Stimulated activated CD4-positive, alpha-beta T cell treated with anti-CD3 and anti-CD28 coated beads, Interleukin-4, amount 100 ng/mL, for 48 hours (primary cell): ENCODE measurements at places on chromosomes 4 and X.

DNA sequence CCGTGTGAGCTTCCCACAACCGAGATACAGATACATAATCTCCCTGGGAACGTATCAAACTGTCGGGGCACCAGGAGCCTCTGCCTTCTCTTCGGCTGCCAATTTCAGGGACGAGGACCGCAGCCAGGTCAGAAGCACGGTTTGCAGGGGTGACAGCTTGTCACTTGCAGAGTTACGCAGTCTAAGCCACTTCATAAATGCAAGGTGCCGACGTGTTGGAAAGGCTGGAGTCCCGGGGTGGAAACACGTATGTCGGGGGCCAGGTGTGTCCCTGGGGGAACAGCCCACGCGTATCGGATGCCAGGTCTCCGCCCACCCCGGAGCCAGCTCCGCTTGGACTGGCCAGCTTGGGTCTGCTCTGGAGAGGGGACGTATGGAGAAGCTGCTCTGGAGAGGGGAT is 76.3 kb upstream of the SHOX start:
- no peak for DNase-seq

DNA sequence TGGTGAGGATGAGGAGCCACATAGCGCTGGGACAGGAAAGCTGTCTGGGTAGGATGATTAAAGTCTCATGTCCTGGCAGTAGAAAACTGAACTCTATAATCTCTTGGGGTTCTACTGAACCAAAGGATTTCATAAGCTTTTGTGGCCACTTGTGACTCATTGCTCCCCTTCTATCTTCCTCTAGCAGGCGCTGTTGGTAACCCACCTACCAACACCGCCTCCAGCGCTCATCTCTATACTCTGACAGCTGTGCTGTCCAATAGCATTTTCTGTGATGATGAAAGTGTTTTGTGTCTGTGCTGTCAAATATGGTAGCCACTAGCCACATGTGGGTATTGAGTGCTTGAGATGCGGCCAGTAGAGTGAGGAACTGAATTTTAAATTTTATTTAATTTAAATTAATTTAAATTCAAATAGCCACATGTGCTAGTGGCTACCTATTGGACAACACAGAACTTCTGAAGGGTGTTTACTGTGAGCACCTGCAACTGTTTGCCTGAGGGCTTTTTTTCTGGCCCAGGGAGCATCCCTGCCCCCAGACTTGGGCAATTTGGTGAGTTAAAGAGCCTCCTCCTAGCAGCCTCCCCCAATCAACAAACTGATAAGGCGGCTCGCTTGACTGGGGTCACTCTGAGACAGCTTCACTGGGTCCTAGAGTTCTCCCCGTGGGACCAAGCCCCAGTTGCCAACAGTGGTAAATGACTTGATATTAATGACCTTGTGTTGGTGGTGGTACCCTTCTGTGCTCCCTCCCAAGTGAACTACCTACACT is 169.2 kb upstream of the ATP6AP2 start:
- no peak for DNase-seq

GRCh38 chrX:39874202-39874816 is 223.4 kb downstream of the BCOR start:
- DNase-seq, result peak; percentile 40

DNA sequence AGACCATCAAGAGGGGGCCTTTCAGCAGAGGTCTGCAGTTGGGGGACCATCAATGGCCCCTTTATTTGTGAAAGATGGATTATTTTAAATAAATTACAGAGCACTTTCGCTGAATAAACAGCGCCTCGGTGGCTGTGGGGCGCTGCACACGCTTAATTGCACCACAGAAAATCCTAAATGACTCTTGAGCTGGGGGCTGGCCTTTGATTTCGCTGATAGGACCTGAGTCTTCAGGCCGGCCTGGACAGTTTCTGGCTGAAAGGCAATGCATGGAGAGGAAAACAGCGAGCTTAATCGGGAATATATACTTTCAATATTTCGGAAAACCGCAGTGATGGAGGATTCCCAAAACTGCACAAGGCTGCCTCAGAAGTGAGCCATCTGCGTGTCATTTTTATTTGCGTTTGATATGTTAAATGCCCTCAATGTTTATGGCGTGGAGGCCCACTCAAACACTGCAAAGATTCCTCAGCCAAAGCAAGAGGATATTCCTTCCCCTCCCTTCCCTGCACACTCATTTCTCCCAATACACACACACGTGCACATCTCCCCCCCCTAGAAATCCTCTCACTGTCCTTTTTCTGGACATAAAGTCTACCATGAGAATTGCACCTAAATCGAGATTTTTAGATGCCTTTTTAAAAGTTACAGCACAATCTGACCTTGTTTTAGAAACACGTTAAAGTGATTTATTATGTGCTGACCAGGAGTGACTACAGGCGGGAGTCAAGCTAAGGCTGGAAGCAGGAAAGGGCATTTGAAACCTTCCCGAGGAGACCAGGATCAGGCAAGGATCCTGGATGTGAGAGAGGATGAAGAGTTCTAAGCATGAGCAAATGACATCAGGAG is 340.7 kb downstream of the RAB28 start:
- DNase-seq, result no peak

DNA sequence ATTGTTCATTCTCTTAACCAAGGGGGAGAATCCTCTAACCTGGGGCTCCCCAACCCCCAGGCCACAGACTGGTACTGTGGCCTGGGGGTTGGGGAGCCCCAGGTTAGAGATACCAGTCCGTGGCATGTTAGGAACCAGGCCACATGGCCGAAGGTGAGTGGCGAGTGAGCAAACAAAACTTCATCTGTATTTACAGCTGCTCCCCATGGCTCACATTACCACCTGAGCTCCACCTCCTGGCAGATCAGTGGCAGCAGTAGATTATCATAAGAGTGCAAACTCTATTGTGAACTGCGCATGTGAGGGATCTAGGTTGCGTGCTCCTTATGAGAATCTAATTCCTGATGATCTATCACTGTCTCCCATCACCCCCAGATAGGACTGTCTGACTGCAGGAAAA is 957.2 kb upstream of the PRKX start:
- no peak for DNase-seq

DNA sequence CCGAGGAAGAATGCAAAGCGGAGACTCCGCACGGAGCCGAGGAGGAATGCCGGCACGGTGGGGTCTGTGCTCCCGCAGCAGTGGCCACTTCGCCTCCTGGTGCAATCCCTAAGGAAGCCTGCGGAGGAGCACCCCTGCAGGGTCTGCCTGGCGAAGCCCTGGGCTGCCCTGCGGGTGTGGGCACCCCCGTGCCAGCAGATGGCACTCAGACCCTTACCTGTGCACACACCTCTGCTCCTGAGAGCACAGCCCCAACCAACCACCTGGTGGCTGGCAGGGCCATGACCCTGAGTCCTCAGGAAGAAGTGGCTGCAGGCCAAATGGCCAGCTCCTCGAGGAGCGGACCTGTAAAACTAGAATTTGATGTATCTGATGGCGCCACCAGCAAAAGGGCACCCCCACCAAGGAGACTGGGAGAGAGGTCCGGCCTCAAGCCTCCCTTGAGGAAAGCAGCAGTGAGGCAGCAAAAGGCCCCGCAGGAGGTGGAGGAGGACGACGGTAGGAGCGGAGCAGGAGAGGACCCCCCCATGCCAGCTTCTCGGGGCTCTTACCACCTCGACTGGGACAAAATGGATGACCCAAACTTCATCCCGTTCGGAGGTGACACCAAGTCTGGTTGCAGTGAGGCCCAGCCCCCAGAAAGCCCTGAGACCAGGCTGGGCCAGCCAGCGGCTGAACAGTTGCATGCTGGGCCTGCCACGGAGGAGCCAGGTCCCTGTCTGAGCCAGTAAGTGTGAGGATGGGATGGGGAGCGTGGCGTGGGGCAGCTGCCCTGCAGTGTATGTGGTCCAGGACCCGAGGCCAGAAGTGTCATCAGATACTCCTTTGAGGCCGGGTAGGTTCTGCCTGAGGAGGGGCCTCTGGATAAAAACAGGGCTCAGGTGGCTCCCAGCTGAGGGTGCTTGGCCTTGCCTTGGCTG is 7.0 kb downstream of the TACC3 start:
- DNase-seq, result no peak

GRCh38 chrX:47936224-47936939 is 67.4 kb downstream of the ZNF182 start:
- no peak for DNase-seq

- DNase-seq, result no peak
Observed at GRCh38 chr4:127491571-127491970, 141.2 kb upstream of the INTU start.

GRCh38 chrX:31233941-31234496 is 162.2 kb upstream of the FTHL17 start:
- no peak for DNase-seq

GRCh38 chr4:144714166-144714565 is 68.2 kb downstream of the HHIP start:
- DNase-seq, result no peak

- no peak for DNase-seq
Observed at GRCh38 chr4:26568446-26568994, 15.4 kb upstream of the TBC1D19 start.

GRCh38 chr4:107392951-107393350 is 327.1 kb downstream of the PAPSS1 start:
- no peak for DNase-seq

- no peak for DNase-seq
Observed at GRCh38 chrX:129144172-129145038, 378.9 kb downstream of the SMARCA1 start.

DNA sequence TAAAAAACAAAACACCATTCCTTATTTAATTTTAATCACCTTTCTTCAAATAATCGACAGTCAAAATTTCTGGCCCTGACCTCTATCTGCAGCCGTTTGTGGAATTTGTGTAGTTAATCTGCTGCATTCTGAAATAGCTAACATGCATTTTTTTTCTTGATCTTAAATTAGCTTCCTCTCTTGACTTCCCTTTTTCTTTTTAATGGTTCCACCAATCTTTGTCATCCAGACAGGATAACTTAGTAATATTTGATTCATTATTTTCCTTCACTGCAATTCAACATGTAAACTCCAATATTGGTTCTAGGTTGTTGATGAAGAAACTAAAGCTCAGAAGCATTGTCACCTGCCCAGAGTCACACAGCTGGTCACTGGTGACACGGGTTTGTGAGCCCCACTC is 77.3 kb downstream of the ARHGAP10 start:
- no peak for DNase-seq

DNA sequence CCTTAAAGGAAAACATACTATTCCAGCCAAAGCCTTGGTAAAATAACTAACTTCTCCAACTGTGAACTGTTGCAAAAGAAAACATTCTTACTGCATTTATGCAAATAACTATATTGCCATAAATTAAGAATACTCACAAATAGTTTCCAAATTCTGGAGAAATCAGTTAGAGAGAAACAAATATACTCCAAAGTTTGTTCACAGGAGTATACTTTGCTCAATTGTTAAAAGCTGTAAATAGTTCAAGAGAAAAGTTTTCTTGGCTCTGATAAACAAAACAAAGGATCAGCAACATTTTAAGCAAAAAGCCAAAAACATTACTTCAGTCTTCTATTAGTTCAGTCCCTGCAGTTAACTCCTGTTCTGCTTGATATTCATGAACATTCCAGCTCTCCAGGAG is 83.0 kb downstream of the EIF4E start:
- DNase-seq, result no peak

DNA sequence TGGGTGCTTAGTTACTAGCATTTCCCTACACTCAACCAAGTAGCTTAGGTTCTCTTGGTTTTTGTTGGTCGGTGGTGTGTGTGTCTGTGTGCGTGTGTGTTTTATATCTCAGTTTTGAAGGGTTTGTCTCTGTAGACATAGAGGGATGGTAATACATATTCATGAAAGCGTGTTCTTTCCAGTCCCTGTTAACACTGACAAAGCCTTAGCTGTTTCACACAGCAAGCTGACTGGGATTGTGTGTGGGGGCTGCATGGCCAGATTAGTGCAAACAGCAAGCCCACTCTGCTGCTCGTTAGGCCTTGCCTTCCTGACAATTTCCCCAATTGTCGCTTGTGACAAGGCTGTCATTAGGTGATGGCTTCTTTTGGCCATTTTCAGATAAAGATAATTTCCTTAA is 43.9 kb downstream of the ALPK1 start:
- DNase-seq, result no peak

GRCh38 chr4:184949020-184949419 is 69.3 kb upstream of the HELT start:
- DNase-seq, result no peak

DNA sequence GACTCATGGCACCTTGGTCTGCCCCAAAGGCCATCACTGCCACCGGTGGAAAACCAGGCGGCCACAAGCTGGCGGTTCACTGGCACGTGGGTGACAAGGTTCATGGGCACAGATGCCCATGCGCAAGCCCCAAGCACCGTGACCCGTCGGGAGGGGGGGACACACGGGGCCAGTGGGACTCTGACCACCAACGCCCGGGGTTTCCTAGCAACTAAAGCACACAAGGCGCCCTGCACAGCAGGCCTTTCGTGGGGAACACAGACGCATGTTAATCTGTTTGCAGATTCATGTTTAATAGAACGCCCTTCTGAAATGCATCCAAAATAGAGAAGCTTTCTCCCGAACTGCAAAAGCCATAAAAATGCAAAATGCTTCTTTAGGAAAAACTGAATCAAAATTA is 43.9 kb downstream of the FAM53A start:
- no peak for DNase-seq

- DNase-seq, result no peak
Observed at GRCh38 chr4:8539661-8540060, 40.5 kb upstream of the GPR78 start.

DNA sequence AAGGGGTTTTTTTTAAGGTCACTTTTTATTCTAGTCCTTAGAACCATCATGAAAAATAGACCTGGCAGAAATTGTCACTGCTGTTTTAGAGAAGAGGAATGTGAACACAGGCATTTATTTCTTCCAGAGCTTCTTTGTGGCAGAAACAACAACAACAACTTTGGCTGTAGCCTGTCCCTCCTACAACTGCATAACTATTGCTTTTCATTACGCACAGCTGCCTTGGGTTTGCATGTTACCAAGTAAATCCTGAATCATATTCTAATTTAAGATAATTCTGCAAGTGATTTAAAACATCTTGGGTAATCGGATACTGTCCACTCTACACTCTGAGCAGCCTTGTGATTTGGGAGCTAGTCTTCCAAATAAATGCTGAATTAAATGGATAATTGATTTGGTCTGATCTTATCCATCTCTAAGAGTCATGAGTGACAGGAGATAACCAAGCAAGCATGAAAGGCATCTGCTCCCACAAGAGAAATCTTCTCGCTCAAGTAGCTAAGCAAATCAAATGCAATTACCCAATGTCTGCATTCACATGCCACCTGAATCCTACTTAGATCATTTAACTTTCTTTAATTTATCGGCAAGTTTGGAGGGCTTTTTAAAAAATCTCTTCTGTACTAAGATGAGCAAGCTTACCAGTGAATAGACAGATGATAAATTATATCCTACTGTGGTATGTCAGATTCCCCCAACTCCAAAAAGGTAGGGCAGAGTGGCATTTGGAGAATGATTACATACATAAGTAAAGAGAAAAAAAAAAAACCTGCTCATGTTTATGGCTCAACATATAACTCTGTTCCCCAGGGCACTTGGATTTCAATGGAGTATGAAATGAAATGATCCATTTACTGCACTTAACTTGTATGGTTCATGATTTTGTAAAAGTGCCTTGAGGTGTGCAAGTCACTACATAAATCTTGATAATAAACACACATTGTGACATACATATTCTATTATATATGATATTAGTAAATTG is 73.6 kb downstream of the EGF start:
- no peak for DNase-seq

- no peak for DNase-seq
Observed at GRCh38 chrX:53458082-53458481, 23.9 kb upstream of the HSD17B10 start.

- DNase-seq, result no peak
Observed at GRCh38 chrX:48719958-48720357, 23.4 kb downstream of the SUV39H1 start.
